Right renal cortex interstitium (tissue), 3 donors: ENCODE measurements at places on chromosomes 5 and 9. TPM values are rescaled to one million over a fixed set of nuclear protein-coding genes. Genes with fewer than 3 reads are reported as not detected.
A peak's percentile ranks its signal among the peaks of the same experiment; 100 is the strongest.

GRCh38 chr9:16784002-16784401, 86.5 kb downstream of the BNC2 start:
- no peak for DNase-seq

DNA sequence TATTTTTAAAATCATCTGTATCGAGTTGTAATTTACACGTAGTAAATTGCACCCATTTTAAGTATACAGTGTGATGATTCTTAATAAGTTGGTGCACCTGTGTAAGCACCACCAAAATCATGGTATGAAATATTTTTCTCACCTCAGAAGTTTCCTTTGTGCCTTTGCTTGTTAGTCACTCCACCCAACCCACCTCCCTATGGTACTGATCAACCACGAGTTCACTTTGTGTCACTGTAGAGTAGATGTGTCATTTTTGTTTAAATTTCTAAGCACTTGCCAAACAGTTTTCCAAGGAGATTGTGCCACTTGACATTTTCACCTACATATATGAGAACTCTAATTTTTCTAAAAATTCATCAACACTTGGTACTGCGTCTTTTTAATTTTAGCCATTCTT, 806.5 kb downstream of the TLR4 start:
- DNase-seq: no peak

- DNase-seq: no peak
These were observed 31.8 kb upstream of the FRRS1L start for GRCh38 chr9:109198736-109199382.

- DNase-seq: no peak
These were observed 10.6 kb downstream of the MYOZ3 start for GRCh38 chr5:150671509-150672236.

DNA sequence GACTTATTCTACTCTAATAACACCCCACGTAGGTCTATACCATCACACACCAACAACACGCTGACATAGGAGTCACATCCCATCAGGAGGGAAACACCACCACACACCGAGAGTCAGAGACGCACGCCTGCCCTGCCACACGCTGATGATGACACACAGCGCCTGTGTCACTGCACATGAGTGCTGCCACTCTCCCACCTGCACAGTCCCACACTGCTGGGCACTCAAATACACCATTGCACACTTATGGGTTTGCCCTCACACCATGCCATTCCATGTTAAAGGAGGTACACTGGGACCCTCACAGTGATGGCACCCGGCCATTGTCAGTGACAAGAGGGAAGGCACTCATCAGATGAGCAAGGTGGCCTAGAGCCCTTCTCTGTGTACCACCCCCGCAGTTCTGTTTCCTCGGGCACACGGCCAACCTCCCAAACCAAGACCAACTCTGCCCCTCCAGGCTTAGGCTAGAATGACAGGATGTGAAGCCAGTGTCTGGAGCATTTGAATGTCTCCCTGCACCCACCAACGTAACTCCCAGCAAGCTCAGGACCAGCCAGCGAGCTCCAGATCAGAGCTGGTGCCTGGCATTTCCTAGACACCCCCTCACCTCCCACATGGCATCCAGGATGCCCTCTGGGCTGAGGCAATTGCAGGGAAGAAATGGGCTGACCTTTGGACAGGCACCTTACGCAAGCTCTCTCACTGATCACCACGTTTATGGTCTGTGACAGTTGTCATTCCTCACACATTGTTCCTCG, 3.6 kb upstream of the CPLX2 start:
- DNase-seq: no peak

- DNase-seq: no peak
These were observed 40.7 kb downstream of the HRH2 start for GRCh38 chr5:175698401-175699115.

- no peak for DNase-seq
These were observed 50.9 kb downstream of the CERT1 start for GRCh38 chr5:75460532-75460931.

DNA sequence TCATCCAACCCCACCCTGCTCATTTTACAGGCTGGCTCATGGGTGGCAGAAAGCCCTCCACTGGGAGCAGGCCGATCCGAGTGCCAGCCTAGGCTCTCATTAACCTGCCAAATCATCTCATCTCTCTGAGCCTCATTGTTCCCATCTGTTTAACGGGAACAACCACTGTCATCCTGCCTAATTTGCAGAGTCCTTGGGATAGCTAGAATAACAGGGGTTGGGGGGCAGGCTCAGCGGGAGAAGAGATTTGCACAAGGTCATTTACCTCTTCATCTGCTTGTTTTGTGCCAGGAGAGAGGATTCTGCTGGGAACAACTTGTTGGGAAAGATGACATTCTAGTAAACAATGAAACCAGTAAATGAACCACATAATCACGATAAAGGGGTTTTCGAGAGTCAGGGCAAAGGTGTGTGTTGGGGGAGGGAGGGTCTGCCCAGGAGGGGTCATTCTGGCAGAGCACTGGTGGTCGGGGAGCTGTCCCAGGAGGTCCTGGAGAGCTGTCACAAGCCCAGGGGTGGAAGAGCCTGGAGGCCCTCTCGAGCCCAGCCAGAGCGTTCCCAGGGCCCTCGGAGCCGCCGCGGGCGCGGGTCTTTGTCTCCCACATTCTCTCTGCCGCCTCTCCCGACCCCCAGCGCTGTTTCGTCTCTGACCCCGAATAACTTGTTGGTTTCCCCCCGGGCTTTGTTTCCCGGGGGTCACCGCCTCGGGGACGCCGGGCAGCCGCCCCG, 22.8 kb upstream of the NDST1 start:
- no peak for DNase-seq

DNA sequence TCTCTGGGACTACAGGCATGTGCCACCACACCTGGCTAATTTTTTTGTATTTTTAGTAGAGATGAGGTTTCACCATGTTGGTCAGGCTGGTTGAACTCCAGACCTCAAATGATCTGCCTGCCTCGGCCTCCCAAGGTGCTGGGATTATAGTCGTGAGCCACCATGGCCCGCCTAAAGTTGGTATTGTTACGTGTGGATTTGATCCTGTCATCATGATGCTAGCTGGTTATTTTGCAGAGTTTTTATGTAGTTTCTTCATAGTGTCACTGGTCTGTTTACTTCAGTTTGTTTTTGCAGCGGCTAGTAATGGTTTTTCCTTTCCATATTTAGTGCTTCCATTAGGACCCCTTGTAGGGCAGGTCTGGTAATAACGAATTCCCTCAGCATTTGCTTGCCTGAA, 85.9 kb downstream of the CACNA1B start:
- DNase-seq: no peak

GRCh38 chr5:3656803-3657202, 61.2 kb downstream of the IRX1 start:
- DNase-seq: no peak

DNA sequence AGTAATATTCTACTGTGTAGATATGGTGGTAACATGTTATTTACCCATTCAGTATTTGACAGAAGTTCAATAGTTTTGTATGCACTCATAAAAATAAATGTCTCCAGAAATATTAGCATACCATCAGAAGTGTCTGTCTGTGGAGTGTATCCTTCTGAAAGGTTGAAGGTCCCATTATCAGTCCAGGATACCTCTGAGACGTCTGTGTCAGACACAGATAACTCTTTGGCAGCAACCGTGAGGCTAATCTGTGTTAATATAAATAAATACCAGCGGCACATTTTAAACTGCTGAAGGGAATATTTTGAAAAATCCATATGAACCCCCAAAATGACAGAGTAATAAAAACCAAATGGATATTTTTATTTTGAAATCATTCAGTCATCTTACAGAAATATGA, 11.9 kb upstream of the ZNF622 start:
- no peak for DNase-seq

GRCh38 chr9:16064771-16065170, 511.9 kb downstream of the CCDC171 start:
- DNase-seq: no peak

- no peak for DNase-seq
These were observed 193.2 kb downstream of the MAPKAP1 start for GRCh38 chr9:125513668-125514413.

GRCh38 chr5:59799668-59800346, 93.7 kb downstream of the PDE4D start:
- DNase-seq: no peak

GRCh38 chr5:129460936-129461710, 1.0 kb downstream of the ADAMTS19 start:
- DNase-seq: no peak

GRCh38 chr9:5843794-5844471, 11.0 kb upstream of the ERMP1 start:
- DNase-seq: no peak

DNA sequence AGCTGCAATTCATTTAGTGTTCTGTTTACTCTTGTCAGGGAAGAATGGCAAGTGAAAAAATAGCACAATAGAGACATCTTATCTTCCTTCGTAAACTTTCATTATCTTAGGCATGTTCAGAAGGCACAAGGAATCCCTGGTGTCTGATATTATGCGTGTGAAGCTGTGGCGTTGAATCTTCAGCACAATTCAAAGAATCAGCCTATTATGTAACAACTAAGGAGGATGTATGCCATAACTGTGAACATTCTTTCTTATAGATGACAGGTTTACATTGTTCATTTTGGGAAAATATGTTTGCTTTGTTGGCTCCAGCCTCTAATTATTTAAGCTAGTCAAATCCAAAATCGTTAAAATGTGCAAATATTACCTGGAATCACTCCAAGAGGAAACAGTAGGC, 446.1 kb downstream of the ANXA1 start:
- no peak for DNase-seq

DNA sequence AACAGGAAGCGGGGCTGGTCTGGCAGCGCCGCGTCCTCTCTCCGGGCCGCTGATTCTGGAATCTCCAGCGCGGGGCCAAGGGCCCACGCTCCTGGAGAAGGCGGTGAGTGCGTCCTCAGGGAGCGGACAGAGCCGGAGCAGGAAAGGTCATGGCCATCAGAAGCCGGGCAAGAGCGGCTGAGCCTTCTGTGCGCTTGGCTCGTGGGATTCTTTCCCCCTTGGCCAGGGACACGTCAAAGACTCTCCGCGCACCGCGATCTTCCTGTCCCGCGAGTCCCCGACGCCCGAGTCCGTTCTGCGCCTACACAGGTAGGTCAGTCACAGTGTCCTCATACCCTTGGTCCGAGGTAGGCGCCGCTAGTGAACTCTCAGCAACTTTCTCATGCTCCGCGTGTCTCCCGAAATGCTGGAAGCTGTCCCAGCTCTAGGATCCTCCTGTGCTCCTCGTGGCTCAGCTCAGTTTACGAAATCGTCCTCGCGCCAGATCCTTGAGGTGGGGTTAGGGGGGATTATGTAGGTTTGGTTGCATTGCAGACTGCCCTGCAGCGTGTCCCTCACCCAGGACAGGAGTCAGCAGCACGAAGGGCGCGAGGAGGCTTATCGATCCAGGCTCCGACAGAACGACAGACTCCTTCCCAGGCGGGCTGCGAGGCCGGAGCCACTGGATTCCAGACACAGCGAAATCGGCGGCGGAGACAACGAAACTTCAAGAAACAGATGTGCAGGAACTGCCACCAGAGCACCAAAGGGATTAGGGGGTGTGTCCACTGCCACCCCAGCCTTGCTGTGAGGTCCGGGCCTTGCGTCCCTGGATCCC, 8.7 kb downstream of the LHX6 start:
- DNase-seq: no peak

GRCh38 chr5:133868946-133869518, 99.4 kb downstream of the C5orf15 start:
- peak; percentile 45 for DNase-seq

- no peak for DNase-seq
These were observed 1.6 kb downstream of the ANXA2R start for GRCh38 chr5:43038496-43038989.

GRCh38 chr9:72909428-72909827, 43.4 kb downstream of the ALDH1A1 start:
- no peak for DNase-seq

DNA sequence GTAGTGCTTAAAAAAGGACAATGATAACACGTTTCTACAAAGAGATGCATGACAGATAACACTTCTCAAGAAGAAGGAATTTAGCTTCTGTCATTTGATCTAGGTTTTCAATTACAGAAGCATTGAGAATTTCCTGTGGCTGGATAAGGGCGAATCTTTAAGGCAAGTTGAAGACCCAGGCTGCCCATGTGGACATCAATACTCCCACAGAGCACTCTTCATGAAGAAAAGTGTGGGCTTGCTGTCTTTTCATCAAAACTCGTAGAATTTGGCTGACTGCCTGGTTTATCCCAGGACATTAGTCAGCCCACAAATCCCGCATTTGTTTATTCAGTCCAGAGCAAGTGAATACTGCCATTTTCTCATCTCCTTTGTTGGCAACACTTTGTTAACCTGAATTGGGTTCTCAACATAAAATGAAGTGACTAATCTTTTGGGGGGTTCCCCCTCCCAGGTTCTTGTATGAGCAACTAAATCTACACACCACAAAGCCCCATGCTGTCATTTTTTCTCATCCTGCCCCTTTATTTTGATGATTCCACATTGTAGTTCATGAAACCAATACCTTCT, 43.4 kb upstream of the CDKN2B start:
- no peak for DNase-seq

- DNase-seq: no peak
These were observed 18.5 kb downstream of the ATOX1 start for GRCh38 chr5:151739939-151740335.

- no peak for DNase-seq
These were observed 387.5 kb downstream of the PLK2 start for GRCh38 chr5:58072300-58072965.

DNA sequence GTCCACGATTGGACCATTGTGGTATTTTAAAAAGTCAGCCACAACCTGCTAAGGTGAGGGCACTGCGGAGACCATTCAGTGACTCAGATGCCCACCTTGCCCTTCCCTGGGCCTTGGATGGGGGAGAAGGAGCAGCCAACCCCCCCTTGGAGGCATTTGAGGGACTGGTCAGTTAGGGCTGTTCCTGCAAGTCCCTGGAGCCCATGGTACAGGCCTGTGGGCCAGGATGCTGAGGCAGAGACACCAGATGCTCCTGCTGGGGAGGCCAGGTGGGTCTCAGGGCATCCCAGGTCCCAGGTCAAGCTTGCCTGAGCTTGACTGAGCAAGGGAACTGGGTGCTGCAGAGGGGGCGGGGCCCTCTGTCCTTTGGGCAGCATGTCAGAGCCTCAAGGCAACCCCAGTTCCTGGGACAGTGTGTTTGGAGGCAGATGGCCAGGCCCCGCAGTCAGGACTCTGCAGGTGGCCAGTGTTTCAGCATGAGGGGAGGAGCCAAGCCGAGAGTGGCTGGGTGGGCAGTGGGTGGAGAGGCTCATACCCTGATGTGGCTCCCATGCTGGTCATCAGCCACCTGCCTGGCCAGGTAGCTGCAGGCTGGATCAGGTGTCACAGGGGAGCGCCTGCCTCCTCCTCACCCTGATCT, 27.5 kb downstream of the SLC6A3 start:
- DNase-seq: no peak

DNA sequence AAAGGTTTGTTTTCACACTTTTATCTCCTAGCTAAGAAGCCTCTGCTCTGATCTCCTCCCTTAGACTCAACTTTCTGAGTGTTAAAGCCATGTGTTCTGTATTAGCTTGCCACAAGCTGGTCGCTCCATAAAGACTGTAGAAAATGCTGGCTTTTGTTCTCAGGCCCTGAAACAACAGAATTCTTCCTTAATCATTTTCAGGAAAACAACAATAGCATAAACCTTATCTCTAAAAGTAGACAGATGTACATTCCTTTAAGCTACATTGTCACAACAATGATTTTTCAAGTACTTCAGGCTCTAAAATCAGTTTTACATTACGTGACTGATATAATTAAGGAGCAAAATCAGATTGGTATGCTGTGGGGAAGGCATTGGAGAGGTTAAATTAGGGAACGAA, 41.9 kb downstream of the VCAN start:
- no peak for DNase-seq

Gene TPRN
- 12.8 TPM for polyA plus RNA-seq

Gene CD72
- 2.7 TPM for polyA plus RNA-seq
